ENCODE measurements at places on chromosomes 3 and 15.

DNA sequence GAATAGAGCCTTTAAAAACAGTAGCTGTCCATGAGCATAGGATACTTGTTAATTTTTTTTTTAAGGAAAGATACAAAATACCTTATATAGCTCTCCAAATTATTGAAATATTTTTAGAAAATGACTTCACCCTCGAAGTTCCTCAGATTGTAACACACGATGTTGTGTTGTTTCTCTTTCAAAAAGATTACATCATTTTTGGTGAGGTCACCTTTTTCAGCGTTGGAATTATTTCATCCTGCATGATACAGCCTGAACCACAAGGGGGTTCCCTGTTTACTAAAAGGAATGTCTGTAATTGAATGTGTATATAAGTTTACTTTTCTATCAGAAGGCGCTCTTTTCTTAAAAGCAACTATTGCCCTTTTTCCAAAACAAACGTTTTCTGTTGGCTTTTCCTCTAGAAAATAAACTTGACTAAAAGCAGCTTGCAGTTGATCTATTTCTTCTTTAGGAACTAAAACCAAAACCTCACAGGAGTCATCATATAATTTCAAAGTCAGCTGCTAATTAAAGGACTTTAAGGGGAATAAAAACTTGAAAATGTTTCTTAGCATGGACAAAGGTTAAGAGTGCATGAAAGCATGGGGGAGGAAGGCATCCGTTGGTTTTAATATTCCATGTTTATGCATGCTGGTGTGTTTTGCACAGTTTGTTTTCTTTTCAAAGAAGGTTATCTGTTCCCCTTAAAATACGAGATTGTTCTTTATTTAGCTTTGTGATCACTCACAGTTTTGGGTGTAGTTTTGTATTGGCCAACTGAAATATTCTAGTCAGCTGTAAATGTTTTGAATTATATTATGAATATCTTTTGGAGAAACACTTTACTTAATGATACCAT lies 29.4 kb downstream of the LYSMD4 start:
- peak; percentile 6 for DNase-seq

GRCh38 chr3:129032716-129033115 lies 27.9 kb upstream of the GP9 start:
- DNase-seq = no peak

GRCh38 chr3:1087066-1087560 lies 5.7 kb upstream of the CNTN6 start:
- DNase-seq = peak; percentile 5

GRCh38 chr3:143445118-143445517 lies 325.5 kb downstream of the CHST2 start:
- no peak for DNase-seq

DNA sequence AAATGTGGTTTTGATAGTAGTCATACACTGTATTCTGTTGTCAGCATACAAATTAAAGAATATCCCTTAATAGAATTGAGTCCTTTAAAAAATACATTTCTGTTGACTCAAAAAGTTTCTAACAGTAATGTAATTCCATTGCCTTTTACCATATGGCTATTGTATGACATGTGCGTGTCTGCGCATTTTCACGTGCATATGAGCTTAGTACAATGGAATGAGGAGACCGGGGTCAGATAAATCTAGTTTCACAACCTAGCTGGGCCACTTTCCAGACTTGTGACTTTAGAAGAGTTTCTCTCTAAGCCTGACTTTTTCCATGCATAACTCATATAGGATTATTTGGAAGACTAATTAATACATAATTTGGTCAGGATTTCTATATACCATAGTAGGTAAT lies 38.7 kb downstream of the ZBTB38 start:
- DNase-seq = no peak

GRCh38 chr3:27385504-27385903 lies 16.3 kb upstream of the NEK10 start:
- DNase-seq = no peak

- DNase-seq = no peak
These were observed 34.6 kb upstream of the DUSP7 start for GRCh38 chr3:52090933-52091468.

GRCh38 chr3:13709706-13710105 lies 160.8 kb downstream of the FBLN2 start:
- no peak for DNase-seq

GRCh38 chr15:32959077-32959476 lies 235.4 kb downstream of the FMN1 start:
- DNase-seq = no peak

- DNase-seq = no peak
These were observed 4.6 kb downstream of the SPCS1 start for GRCh38 chr3:52710512-52710911.

DNA sequence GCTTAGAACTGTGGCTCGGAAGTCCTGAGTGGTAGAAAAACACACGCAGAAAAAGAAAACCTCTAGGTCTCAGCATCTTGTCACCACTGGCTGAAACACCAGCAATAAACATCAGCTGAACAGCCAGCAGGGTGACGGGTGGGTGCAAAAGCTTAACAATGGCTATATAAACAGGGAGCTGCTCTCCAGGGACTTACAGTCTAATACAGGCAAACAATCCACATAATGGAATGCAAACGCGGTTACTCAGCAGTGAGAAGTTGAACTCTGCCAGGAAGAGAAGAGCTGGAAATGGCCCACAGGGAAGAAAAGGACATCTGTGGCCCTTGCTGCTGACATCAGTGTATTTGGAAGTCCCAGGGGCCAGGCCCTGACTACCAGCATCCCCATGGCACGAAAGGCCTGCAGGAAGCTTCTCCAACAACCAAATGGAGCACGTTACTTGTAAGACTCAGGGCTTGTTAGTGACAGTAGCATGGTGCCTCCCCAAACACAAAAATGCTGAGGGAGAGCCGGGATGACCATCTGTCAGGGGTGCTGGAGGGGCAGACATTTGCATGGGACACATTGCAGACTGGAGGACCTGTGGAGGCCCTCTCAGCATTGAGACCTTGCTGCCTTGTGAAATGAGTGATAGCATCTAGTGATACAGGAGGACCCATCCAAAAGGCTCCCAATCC lies 3.0 kb downstream of the HEG1 start:
- peak; percentile 75 for DNase-seq

GRCh38 chr15:91278951-91279350 lies 178.9 kb downstream of the SV2B start:
- DNase-seq = no peak

DNA sequence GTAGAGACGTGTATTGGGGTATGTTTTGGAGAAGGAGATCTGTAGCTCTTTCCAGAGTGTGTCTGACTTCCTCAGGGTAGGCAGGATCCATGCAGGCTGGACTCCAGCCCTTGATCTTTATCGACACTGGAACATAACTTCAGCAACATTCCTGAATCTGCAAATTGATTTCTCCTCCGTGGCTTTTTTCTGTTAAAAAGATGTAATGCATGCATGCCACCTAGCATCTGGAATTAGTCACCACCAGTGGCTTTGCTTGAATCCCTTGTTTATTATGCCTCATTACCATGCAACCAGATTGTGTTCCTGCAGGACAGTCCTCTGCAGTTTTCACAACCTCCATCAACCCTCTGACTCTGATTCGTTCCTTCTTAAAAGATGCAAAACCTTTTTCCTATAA lies 86.1 kb downstream of the CCNL1 start:
- no peak for DNase-seq

DNA sequence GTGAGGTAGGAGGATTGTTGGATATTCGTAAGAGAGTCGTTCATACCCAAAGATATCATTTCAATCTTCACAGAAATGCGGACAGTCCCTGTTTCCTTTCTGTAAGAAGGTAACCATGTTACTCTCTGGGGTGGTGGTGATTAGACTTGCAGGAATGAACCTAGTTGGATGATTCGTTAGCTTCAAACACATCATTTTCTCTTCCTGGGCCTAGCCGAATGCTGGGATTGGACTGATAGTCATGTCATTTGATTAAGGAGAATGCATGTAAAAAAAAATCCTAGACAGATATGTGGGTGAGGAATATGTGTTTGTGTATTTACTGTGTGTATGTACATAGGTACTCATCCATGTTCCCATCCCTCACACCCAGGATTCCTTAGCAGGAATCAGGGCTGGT lies 12.4 kb downstream of the SLCO3A1 start:
- no peak for DNase-seq

DNA sequence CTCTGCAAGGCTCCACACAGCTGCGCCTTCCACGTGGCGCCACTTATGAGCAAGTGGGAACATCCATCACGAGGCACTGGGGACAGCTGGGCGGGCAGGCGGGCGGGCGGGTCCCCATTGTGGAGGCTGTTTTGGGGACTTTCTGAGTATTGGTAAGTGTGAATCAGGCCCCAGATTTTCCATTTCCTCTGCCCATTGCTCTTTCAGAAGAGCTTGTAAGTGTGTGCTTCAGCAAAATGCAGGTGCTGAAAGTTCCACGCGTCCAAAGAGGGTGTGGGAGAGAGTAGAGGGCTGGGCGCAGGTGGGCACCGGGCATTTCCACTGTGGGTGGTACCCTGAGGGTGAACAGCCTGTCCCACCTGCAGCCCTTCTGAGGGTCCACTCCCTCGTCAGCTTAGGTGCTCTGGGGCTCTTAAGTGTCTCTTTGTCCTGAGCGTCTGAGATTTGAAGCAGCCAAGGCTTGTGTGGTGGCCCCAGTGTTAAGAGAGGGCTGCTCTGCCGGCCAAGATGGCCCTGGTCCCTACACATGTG lies 177.1 kb downstream of the RPLP1 start:
- no peak for DNase-seq

DNA sequence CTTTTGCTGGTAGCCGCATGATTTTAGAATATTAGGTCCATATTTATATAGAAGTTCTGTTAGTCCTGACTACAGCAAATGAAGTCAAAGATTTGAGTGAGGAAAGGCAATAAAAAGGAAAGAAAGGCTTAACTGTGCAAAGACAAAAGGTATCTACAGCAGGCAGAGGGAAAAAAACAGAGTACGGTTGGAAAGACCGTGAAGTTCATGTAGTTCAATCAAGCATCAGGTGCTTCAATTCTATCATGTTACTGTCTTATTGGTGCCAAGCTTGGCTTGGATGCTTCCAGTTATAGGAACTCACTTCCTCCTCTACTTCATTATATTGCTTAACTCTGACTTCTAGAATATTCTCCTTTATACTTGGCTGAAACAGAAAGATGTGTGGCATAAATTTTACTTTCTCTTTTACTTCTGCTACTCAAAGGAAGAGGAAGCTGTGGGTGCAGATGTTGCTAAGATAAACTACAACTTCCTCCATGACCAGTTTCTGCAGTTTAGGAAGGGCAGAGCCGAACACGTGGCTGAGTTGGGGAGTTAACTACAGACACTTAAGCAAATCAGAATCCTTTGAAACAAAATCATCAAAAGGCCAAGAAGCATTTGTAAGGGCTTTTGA lies 72.6 kb upstream of the ZBED2 start:
- DNase-seq = no peak

DNA sequence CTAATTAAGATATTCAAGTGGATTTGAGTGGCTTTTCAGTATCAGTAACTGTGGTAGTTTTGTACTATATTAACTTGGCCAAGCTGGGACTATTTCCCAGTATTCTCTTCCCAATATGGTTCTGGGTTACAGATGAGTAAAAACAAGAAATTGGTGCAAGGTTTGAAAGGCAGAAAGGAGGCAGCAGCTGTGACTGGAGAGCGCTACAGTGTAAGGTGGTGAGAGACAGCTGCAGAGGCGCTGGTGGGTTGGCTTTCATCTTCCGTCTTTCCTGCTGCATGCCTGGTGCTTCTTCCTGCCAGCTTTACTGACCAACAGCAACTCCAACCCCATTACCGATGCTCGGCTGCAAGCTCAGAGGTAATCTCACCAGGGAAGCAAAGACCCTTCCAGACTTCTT lies 9.8 kb downstream of the DPH3 start:
- no peak for DNase-seq

DNA sequence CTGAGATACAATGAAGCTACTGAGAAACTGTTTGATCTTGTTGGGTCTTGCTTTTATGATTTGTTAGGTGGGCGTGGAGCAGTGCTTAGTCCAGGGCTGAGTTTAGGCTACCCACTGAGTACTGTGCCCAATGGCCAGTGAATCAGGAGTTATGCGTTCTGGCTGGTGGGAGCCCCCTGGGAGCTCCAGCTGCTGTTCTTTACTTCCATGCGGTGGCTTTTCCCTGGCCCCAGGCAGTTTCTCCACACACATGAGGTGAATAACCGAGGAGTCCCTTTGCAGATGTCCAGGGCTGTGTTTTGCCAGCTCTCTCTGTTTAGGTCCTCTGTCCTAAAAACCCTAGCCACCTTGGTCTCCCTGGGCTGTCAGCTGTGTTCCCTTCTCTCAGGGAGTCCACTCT lies 106.5 kb downstream of the KLF13 start:
- DNase-seq = no peak

- DNase-seq = no peak
These were observed 10.9 kb downstream of the CCR5AS start for GRCh38 chr3:46395766-46396530.

DNA sequence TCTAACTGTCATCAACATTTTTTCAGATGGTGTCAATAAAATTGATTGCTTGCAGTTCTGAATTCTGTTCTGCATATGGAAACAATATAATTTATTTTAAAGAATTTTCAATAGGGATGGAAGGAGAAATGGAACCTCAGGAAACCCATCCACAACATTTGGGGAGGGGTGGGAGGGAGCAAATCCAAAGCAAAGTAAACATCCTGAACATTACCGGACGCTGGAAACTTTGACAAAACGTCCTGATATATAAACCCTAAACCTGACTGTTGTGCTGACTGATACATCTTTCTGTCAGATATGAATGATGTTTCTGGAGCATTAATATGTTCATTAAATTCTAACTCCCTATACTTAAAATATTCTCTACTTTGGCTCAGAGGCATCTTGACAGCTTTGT lies 479.0 kb downstream of the FOXP1 start:
- no peak for DNase-seq

GRCh38 chr3:123695152-123695551 lies 110.3 kb upstream of the HACD2 start:
- DNase-seq = no peak

GRCh38 chr15:59644756-59645155 lies 12.6 kb downstream of the GTF2A2 start:
- no peak for DNase-seq

- no peak for DNase-seq
These were observed 397.0 kb downstream of the EPHA3 start for GRCh38 chr3:89504432-89504831.

DNA sequence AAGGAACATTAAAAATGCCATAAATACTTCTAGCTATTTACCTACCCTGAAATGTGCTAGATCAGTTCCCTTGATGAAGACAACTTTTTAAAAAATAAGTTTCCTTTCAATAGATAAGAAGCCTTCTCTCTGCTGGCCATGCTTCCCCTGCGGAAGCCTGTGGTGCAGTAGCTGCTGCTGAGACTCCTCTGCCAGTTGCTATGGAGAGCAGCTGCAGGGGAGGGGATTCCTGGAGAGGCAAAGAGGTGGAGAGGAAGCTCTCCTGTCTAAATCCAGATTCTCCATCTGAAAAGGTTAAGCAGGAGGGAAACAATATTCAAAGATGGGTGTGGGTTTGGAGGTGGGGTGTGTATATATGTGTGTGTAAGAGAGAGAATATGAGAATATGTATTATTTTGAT lies 69.8 kb upstream of the BFSP2 start:
- DNase-seq = peak; percentile 19
